D721Med (cell line): ENCODE measurements at places on chromosomes 4 and X.

DNA sequence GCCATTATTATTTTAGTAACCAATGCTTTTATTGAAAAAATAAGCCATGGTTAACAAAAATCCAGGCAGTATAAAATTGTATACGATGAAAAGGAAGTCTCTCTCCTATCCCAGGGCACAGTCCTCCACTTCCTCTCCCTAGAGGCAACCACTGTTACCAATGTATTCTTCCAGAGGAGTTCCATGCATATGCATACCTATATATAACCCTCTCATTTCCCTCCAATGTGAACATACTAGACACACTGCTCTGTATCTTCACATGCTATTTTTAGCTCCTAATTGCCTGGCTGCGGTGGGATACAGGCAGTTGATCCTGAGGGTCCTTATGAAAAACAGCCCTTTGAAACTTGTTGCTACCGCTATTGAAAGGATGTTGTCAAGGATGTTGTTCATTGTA is 33.8 kb downstream of the PRPS1 start:
- DNase-seq: no peak

DNA sequence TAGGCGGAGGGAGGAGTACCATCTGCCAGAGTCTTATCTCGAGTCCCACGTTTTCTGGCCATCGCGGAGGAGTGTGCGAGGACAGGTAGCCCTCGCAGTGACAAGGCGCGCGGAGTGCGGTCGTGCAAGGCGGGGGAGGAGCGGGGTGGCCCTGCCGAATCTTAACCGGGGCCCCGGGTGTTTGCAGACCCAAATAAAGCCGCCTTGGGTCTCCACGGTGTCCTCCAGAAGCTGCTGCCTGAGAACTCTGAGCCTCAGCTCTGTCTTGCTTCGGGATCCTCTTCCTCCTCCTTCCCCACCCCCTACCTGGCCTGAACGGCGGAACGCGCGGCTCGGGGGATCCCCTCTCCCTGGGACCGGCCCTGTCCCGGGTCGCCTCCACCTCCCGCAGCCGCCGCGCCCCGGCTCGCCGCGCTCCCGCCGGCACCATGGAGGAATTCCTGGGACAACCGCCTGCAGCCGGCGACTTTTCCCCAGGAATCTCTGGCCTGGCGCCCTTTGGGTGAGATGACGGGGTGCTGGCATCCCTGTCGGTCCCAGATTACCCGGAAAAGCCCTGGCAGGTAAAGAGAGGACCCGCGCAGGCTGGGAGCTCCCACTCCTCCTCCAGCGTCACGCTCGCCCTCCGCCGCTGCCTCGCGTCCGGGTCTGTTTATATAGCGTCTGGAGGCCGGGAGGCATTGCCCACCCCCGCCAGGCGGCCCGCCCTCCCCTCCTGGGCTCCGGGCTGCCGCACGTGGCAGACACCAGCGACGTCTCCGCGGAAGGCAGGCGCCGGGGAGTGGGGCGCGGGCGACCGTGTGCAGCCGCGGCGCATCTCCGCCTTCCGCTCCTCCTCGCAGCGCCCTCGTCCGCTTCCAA is at the start of gene GALNTL6:
GALNTL6 (plus strand) TSS at position 740 of the 861 bp plus-strand sequence.
- DNase-seq: no peak

- DNase-seq: no peak
Measured at GRCh38 chrX:73818200-73819116, 255.5 kb downstream of the CHIC1 start.

DNA sequence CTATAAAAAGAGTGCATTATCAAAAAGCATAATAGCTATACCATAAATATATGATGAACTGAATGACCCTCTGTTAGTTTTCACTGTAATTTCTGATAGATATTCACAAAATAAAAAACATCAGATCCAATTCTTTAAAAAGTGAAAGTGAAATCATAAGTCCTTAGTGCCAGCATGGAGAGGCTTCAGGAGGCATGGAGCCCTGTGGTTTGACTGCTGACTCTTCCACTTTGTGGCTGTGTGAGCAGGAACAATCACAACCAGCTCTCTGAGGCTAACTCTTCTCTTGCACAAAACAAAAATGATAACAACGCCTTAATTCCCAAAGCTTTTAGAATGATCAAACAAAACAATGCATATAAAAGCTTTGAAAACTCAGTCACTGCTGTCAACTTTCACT is 1143.9 kb downstream of the PDHA2 start:
- DNase-seq: no peak

DNA sequence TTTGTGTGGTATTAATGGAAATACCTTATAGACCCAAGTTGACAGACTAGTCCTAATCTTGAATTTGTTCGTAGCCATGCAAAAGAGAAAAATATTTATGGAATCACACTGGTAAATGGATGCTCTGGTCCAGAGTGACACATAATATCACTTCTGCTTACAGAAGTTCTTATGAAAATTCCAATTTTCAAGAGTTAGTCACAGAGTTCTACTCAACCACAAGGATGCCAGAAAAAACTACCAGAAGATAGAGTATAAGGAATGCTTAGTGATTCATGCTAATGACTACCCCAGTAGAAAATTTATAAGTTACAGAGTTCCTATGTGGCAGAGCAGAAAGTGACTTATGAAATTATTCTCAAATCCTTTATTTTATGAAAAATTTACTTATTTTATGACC is 1384.8 kb downstream of the FAM133A start:
- no peak for DNase-seq

DNA sequence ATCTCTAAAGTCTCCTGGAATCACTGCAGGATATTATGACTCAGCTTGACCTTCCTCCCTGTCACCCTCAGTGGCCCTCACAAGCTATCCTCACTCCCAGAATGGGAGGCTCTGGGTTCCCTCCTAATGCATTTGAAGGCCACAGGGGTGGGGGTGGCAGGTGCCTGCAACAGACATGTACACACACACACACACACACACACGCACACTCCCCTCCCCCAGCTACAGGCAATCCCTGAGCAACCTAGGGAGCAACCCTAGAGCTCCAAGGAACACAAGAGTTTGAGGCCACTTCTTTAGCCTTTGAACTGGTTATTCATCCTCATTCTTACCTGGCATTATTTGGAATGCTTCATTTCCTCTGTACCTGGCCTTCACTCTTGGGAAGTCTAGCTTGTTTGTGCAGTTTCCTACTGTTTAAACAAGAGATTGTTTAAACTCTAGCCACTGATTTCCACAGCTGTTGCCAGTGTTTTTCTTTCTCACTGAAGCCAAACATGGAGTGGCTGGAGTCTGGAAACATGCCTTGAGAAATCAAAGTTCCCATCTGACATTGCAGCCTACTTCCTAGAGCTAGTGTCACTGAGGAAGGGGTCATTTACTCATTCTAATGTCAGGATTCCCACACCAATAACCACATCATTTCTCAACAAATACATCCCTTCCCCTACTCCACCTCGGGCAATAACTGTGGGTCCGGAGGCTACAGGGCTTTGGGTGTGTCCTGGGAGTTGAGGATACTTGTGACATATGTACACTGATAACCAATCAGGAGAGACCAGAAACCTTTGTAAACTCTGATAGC is 37.7 kb downstream of the MAOA start:
- no peak for DNase-seq

DNA sequence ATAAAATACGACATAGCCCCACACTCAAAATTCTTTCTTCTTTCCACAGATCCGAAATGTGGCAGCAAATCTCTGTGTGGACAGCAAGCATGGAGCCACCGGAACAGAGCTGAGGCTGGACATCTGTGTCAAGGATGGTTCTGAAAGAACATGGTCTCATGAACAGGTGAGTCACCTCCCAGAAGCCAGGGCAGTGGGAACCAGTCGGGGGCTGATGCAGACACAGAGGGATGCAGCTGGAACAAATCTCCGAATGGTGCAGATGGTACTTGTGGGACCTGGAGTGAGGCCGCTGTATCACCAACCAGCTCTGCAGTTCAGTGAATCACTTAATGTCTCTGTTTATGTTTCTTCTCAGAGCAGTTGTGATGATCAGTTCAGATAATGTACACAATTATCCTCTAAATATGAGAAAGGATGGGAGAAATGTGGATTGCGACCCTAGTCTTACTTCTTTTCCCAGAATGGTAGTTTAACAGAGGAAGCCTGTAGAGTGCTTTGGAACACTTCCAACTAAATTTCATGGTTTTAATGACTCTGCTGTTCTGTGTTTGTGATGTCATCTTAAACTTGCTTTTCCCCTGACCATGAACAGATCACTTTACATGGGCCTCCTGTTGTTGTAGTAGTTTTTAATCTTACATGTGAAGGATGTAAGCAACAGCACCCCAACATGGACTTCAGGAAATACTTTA is 159.3 kb upstream of the GALNT7 start:
- no peak for DNase-seq

GRCh38 chr4:83771113-83771705 is 235.3 kb downstream of the GPAT3 start:
- DNase-seq: peak; percentile 16

- DNase-seq: no peak
Measured at GRCh38 chrX:40878766-40879165, 143.4 kb upstream of the MED14 start.

GRCh38 chr4:156956826-156957368 is 14.7 kb downstream of the PDGFC start:
- no peak for DNase-seq

GRCh38 chr4:43471950-43472349 is 579.4 kb downstream of the GRXCR1 start:
- no peak for DNase-seq

DNA sequence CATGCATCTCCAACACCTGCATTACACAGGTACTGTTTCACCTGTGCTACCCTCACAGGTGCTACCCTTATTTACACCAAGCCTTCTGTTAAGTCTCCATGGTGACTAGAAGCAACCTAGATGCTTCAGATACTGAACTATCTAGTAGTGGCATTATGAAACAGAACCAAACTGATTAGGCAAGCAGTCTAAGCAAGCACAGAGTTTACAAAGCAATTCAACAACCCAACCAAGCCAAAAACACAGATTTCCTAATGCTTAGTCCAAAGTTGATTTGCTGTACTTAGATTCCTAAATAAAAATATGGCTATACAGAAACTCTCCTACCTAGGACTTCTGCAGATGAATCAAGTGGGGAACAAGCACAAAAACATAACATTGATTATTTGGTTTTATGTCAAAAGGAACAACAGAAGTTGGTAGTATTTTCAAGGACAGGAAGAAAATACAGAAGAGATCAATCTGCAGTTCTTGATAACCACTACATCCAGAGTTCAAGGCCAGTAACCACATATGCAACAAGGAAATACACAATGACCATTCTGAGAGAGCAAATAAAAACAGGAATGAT is 3.2 kb downstream of the TAPT1 start:
- DNase-seq: no peak

- DNase-seq: no peak
Measured at GRCh38 chrX:100654261-100654660, 10.3 kb downstream of the SRPX2 start.

- no peak for DNase-seq
Measured at GRCh38 chr4:39337841-39338240, 28.3 kb downstream of the RFC1 start.

- DNase-seq: no peak
Measured at GRCh38 chr4:185101354-185101890, 41.6 kb upstream of the SLC25A4 start.

- no peak for DNase-seq
Measured at GRCh38 chr4:98345838-98346237, 84.7 kb downstream of the RAP1GDS1 start.

DNA sequence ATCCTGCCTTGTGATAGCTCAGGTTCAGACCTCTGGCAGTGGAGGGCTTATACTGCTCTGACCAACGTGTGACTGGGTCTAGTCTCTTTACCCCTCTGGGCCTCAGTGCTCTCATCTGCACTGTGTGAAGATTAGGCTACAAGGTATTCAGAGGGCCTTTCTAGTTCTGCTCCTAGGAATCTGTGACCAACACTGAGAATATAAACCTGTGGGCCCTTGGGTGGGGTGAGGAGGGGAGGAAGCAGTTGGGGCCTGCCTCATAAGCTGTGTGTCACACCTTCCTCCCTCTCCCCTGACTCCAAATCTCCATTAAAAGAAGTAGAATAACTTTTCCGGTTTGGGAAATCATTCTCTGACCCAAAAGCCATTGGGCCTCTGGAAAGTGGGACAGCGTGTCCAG is 66.3 kb upstream of the MSN start:
- no peak for DNase-seq

GRCh38 chr4:86977621-86978184 is 42.9 kb downstream of the AFF1 start:
- no peak for DNase-seq

- no peak for DNase-seq
Measured at GRCh38 chr4:54228961-54229501, at the start of gene PDGFRA. Gene PDGFRA (plus strand): TSS chr4:54229293. CDS start chr4:54258769, 29,476 bp downstream.

GRCh38 chrX:121782976-121783375 is 735.6 kb downstream of the GLUD2 start:
- no peak for DNase-seq
